Stimulated activated CD8-positive, alpha-beta memory T cell treated with anti-CD3 and anti-CD28 coated beads, Interleukin-4, amount 100 ng/mL, for 1 hour (primary cell): ENCODE measurements at places on chromosomes 3 and 15.

DNA sequence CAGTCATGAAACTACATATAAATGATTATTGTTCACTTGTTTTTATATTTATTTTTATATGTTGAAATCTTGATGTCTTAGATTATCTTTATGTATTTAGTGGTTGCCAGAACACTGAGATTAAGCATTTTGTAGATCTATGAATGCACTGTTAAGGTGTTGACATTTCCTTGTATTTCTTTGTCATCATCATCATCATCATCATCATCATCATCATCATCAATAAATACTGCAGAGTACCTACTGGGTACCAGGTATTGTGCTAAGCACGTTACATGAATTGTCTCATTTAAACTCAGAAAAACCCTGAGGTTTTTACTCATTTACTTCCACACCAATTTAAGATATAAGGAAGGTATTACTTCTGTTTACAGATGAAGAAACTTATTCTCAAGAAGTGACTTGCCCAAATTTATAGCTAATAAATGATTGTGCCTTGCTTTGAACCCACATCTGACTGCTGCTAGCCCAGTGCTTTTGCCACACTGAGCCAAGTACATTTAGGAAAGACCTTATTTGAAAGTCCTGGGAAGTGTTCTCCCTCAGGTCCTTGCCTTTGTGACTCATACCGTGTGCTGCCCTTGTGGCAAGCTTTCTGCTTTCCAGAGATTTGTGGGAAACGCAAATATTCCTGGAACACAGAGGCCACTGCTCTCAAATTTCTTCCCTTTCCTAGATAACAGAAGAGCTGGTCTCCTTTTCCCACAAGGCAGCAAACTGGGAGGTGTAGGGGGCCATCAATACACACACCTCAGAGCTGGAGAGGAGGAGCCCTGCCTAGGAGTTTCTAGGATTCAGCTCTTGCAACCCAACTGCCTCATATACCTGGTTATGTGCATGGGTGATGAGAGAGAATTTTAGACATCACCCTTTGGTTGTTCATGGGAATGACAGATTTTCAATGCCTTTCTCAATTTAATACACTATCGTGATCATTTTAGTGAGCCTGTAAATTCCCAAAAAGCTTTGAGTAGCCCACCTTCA, 115.4 kb upstream of the C15orf61 start:
- DNase-seq: no peak

DNA sequence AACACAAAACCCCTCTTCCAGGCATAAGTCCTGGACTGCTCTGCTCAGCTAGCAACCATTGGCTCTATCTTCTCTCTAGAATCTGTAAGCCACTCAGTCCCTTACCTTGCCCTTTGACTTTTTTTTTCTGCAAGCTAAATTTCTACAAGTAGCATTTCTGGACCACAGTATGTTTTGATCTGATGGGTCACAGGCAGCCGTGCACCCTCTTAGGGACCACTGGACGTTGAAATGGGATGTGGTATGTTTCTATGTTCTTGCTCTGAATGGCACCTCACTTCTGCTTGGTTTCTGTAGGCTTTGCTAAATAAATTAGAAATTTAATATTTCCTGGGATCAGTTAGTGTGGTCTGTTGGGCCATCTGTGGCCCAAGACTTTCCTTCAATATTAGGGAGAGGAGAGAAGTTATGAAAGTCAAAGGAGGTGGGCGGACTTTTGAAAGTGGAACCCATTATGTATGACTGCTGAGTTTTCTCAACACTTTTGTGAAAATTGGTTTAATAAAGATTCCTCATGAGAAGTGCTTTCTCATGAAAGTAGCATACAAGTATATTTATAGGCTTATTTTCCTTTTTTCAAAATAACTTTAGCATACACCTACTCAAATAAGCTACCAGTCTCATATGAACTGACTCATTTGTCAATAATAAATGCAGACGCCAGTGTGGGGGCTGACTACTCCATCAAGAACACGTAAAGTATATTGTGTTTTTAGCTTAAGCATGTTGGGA, 18.4 kb upstream of the TIPARP start:
- DNase-seq: no peak

- DNase-seq: no peak
Observed at GRCh38 chr15:74496648-74497047, 35.7 kb upstream of the UBL7 start.

GRCh38 chr3:59052803-59053411, 3.1 kb upstream of the CFAP20DC start:
- DNase-seq: no peak

DNA sequence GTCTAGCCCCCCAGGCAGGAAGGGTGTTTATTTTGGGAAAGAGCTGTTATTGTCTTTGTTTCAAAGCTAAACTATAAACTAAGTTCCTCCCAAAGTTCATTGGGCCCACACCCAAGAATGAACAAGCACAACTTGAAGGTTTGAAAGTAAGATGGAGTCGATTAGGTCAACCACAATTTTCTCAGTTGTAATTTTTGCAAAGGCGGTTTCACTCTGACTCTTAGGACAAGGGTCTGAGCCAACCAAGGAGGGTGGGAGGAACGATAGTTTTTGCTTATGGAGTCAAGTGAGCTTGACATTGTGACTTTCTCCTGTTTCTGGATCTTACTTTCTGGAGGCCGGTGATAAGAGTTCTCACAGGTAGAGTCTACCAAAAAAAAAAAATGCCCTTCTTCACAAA, 5.8 kb upstream of the ZNF770 start:
- no peak for DNase-seq

DNA sequence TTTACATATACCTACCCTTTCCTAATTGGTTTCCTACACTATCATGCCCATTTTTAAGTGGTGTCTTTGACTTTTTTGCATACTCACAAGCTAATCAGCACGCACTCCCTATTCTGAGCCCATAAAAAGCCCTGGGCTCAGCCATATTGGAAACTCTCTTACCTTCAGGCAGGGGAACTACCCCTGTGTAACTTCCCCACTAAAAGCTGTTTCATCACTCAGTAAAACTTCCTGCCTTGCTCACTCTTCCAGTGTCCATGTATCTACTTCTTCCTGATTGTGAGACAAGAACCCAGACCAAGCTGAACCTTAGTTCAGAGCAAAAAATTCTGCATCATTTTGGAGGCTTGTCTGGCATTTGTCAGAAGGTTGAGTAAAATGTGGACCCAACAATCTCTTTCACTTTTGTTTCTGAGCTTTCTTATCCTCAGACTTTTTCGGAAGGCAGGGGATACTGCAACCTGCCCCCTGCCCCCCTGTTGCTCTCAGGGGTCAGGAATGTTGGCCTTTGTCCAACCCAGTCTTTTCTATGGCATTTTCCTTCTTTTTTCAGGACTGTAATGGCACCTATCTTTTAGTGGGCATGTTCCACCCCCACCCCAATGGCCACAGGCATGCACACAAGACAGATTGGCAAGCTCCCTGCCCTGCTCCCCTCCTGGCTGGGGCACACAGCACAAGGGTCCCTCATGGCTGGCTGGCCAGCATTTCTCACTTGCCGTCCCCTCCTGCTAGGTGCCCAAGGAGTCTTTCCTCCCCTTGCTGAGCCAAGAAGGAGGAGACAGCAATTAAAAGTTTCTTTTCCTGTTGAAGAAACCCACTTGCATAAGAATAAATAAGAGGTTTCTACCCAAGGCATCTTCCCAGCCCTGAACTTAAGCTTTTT, 26.3 kb upstream of the TMEM45A start:
- DNase-seq: no peak

DNA sequence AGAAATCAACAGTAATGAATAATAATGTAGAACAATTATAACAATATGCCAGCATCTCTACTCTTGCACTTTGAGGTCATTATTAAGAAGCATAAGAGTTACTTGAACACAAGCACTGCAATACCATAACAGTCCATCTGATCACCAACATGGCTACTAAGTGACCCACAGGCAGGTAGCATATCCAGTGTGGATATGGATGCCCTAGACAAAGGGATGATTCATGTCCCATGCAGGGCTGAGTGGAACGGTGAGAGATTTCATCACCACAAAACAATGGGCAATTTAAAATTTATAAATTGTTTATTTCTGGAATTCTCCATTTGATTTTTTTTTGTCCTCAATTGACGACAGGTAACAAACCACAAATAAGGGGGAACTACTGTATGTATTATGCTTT, 107.7 kb upstream of the TSC22D2 start:
- DNase-seq: no peak

- DNase-seq: no peak
Observed at GRCh38 chr3:29451920-29452319, 171.0 kb downstream of the RBMS3 start.
